ENCODE measurements at places on chromosomes 12 and 14.

DNA sequence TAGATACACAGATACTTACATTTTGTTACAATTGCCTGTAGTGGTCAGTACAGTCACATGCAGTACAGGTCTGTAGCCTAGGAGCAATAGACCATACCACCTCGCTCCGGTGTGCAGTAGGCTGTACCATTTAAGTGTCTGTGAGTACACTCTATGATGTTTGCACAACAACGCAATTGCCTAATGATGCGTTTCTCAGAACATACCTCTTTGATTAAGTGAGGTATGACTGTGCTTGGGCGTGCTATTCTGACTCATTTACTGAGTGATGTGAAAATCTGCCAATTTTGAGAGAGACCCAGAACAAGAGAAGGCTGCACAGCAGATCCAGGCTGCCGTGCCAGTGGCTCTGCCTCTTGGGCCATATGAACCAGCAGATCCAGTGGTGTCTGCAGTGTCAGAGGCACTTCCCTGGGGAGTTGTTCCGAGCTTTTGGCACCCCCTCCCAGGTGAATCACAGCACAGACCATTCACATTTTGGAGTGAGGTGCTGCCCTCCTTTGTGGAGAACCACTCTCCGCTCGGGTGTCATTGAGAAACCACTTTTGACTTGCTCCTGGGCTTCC, 20.4 kb downstream of the DLK1 start:
- DNase-seq, result no peak

DNA sequence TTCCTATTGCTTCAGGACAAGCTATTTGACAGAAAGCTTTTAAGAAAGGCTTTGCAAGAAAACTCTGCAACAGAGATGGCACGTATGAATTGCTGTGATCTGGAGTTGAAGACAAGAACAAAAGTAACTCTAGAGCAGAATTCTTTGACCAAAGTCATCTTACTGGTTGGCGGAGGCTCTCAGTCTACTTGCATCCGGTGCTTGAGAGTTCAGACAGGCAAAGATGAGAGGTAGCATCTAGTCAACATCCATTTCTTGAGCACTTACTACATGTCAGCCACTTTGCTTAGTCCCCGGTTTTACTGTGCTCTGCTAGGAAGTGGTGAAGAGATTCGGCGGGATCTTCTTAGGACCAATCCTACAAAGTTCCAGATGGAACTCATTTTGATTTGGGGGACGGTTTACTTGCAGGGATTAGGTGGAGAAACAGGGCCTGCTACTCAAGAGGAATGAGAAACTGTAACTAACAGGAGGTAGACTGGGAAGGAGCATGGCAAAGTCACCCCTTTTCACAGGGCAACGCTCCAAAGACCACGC, 404 bp upstream of the CCDC91 start:
- no peak for DNase-seq

- DNase-seq, result no peak
These were observed 73.1 kb downstream of the ZFP36L1 start for GRCh38 chr14:68719634-68720384.

- DNase-seq, result no peak
These were observed 117.1 kb downstream of the HMGA2 start for GRCh38 chr12:65941388-65941787.

DNA sequence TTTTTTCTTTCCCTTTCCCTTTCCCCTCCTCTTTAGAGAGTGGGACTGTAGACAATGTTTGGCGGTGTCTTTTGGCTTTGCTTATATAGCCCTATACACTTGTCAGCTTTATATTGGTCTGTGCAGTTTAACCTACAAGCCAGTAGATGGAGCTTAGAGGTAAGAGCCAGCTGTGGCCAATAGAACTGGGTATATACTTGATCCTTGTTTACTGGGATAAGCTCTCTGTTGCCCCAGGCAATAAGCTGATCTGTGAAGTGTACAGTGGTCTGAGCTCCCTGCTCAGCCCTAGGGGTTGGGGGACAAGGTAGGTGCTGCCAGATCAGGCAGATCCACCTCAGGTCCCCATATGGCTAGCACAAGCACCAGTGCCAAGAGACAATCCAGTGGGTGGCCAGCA, 434.1 kb downstream of the NOVA1 start:
- no peak for DNase-seq

DNA sequence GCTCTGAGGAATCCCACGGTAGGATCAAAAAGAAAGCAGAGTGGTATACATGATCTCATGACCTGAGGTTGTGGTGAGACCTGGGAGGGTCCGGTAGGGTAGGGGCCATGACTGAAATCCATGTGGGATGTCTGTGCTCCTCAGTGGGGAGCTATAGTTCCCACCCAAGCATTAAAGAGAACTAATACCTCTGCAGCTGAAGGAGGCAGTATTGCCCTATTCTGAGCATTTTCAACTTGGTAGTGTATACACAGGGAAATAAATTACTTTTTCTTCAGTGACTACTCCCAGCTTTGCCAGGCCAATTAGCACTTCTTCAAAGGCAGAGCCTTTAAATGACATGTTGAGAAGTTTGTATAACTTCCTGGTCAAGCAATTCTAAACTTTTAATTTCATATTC, 613.8 kb downstream of the KCNH5 start:
- DNase-seq, result no peak

DNA sequence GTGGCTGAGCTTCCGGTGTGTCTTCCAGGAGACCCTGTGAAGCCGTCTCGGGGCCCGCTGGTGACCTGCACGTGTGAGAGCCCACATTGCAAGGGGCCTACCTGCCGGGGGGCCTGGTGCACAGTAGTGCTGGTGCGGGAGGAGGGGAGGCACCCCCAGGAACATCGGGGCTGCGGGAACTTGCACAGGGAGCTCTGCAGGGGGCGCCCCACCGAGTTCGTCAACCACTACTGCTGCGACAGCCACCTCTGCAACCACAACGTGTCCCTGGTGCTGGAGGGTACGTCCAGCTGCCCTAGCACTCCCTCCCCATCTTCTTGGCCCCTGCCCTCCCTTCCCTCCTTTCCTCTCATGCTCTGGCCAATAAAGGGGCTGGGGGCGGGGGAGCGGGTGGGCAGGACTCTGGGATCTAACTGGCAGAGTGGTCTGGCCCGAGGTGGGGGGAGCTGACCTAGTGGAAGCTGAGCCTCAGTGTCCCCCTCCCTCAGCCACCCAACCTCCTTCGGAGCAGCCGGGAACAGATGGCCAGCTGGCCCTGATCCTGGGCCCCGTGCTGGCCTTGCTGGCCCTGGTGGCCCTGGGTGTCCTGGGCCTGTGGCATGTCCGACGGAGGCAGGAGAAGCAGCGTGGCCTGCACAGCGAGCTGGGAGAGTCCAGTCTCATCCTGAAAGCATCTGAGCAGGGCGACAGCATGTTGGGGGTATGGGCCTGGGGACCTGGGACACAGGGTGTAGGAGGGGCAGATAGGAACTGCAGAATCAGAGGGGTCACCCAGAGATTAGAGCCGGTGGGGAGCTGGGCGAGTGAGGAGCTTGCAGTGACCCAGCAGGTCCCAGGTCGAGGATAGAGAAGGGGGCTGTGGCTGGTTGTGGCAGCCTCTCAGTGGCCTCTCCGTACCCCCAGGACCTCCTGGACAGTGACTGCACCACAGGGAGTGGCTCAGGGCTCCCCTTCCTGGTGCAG, 6.0 kb downstream of the ACVRL1 start:
- DNase-seq, result no peak

- DNase-seq, result no peak
These were observed 814.5 kb downstream of the RPS29 start for GRCh38 chr14:48771717-48772116.

GRCh38 chr14:99759546-99759925, 33.7 kb upstream of the EML1 start:
- no peak for DNase-seq

- peak; percentile 55 for DNase-seq
These were observed 93.9 kb downstream of the KSR2 start for GRCh38 chr12:117874842-117875434.

GRCh38 chr14:92570674-92571262, 57.2 kb downstream of the RIN3 start:
- no peak for DNase-seq

- no peak for DNase-seq
These were observed 2.7 kb downstream of the STK38L start for GRCh38 chr12:27246774-27247173.

DNA sequence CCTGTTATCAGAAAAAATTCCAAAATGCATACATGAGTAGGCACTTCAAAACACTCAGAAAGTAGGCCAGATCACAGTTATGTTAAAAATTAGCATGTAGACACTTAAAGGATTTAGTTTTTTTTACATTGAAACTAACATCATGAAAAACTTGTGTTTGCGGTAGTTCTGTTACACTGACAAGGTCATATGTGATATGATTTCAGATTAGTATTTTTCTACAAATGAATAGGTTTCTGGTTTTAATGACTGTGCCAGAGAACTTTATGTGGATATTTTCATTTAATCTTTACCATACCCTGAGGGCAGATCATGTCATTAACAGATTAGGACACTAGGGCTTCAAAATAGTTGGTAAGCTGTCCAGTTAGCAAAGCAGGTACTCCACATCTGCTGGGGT, 20.7 kb downstream of the YARS2 start:
- no peak for DNase-seq

- DNase-seq, result no peak
These were observed 34.7 kb downstream of the FBXL14 start for GRCh38 chr12:1559676-1560091.

DNA sequence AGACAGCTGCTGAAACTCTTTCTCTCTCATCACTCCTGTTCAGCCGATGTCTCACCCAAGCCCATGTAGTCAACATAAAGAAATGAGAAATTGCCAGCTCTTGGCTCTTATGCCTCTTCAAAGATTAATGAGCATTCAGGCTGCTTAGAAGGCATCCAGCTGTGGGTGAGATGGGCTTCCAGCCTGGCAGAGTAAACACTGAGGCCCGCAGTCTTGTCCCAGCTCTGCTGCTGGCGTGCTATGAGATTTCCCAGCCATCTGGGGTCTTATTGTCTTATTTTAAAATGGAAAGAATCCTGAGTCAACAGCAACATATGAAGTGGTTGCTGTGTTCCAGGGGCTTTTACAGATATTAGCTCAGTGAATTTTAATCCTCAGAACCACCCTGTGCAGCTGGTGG, 12.6 kb downstream of the RXYLT1 start:
- no peak for DNase-seq

- DNase-seq, result no peak
These were observed 9.4 kb upstream of the KCNH3 start for GRCh38 chr12:49529414-49529813.

- peak; percentile 45 for DNase-seq
These were observed 103.1 kb downstream of the UNC79 start for GRCh38 chr14:93533842-93534241.

GRCh38 chr14:55129428-55130195, 560 bp downstream of the LGALS3 start:
- no peak for DNase-seq

DNA sequence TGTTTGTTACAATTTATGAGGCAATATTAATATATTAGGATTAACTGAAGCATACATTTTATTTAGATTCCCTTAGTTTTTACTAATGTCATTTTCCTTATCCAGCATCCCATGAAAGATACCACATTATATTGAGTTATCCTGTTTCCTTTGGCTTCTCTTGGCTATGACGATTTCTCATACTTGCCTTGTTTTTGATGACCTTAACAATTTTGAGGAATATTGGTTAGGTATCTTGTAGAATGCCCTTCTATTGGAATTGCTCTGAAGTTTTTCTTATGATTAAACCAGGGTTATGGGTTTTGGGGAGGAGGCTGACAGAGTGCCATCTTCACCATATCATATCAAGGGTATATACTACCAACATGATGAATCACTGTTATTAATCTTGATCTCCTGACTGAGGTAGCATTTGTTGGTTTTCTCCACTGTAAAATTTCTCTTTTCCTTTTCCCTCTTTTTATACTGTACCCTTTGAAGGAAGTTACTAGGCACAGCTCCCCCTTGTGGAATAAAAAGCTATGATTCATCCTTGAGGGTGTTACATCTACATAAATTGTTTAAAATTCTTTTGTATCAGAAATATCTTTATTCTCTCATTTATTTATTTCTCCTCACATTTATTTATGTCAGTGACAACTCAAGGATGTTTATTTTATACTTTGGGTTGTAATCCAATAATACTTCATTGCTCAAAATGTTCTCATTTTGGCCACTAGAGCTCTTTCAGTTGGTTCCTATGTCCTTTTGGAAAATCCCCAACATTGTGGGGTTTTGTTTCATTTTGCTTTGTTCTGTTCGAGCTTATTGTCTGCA, 239.0 kb downstream of the SLC16A7 start:
- no peak for DNase-seq

DNA sequence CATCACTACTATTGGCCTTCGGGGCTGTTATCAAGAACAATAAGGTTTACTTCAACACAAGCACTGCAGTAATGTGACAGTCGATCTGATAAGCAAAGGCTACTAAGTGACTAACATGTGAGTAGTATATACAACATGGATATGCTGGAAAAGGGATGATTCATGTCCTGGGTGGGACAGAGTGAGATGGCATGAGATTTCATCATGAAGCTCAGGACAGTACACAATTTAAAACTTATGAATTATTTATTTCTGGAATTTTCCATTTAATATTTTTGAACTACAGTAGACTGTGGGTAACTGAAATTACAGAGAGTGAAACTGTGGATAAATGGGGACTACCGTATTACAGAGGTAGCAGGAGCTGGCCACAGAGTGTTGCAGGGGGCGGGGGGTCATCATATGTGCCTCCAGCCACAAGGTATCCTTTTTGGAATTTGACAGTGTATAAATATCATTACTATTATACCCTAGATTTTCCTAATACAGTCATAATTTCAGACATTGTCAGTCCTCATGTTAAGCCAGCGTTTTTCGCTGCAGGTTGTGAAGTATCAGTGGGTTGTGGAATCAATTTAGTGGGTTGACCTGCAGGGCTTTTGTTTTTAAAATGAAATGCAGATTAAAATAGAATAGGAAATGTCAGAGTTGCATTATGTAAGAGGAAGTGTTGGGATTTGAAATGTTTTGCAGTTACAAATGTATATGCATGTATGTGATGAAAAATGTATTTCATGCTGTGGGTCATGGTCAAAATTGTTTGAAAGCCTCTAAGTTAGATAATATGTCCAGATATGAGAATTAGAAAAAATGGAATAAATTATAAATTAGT, 148.0 kb upstream of the NUDT4 start:
- DNase-seq, result no peak

- DNase-seq, result no peak
These were observed 29.2 kb downstream of the RASAL1 start for GRCh38 chr12:113106361-113106760.

DNA sequence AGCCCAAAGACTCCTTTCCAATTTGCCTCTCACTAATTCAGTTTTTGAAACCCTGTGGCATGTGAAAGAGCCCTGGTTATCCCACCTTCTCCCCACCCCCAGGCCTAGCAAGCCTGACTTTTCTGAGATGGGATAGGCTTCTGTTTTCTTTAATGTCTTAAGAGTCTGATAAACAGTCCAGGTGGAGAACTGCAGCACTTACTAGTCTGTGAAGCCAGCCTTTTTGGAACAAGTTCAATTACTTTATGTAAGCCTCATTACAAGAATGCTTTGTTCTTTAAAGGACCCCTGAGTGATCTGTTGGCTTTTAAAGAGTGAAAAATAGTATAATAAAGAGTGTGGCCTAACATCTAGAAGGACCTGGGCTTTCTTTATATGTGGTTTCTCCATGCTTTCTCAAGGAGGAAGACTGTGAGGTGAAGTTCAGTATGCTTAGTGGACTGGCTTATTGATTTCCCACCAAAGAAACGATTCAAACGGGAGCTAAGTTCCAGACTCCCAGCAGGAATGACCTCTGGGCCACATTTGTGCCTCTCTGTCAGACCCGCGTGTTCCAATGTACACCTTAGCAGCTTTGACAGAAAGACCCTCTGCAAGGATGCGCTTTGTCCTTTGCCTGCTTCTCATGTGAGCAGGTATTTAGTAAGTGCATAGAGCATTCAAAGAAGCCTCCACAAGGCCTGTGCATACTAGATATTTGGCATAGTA, 129.5 kb downstream of the DAAM1 start:
- no peak for DNase-seq

Measured in anterior cingulate cortex (tissue), 58 donors.